ENCODE measurements at places on chromosomes 5 and 9. TPM values are rescaled to one million over a fixed set of nuclear protein-coding genes. Genes with fewer than 3 reads are reported as not detected.

GRCh38 chr5:111775224-111775623 lies 18.2 kb upstream of the NREP start:
- H3K36me3 ChIP-seq = no peaks in the 10 kb centered on the region
- H3K4me3 ChIP-seq = no peak overlapping the region
- H3K27ac ChIP-seq = no peak overlapping the region

- H3K36me3 ChIP-seq = peaks cover 9% of the 10 kb centered on the region
- no peak overlapping the region for H3K4me3 ChIP-seq
Observed at GRCh38 chr5:31383734-31384133, 148.2 kb downstream of the DROSHA start.

GRCh38 chr9:127148014-127148413 lies 25.6 kb upstream of the ANGPTL2 start:
- H3K27me3 ChIP-seq = no peaks in the 10 kb centered on the region
- no peak overlapping the region for H3K4me3 ChIP-seq
- no peak overlapping the region for H3K27ac ChIP-seq
- H3K36me3 ChIP-seq = no peaks in the 10 kb centered on the region
- H3K4me1 ChIP-seq = peaks cover 4% of the 10 kb centered on the region
- no peak for DNase-seq

- H3K4me1 ChIP-seq = no peaks in the 10 kb centered on the region
- DNase-seq = no peak
- H3K27ac ChIP-seq = no peak overlapping the region
- peaks cover 4% of the 10 kb centered on the region for H3K36me3 ChIP-seq
- peaks cover 7% of the 10 kb centered on the region for H3K27me3 ChIP-seq
Observed at GRCh38 chr5:55885359-55885758, 34.2 kb downstream of the IL31RA start.

DNA sequence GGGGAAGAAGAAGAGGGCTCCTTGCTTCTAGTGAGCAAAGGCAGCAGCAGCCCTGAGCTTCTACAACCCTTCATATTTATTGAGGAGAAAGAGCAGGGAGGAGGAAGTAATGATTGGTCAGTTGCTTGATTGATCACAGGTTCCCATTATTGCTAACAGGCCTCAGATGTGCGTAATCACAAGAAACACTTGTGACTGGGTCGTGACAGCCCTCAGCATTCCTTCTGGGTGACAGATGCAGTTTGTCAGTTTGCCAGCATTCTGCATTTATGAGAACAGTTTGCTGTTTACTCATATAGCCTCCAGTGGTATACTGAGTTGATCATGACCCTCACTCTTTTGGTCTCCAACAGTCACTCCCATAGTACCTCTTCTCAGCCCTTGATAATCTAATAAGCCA lies 111.5 kb upstream of the TNC start:
- H3K36me3 ChIP-seq = no peaks in the 10 kb centered on the region
- no peak overlapping the region for H3K27ac ChIP-seq
- H3K4me3 ChIP-seq = no peak overlapping the region
- H3K4me1 ChIP-seq = no peaks in the 10 kb centered on the region
- DNase-seq = no peak

- DNase-seq = no peak
- H3K4me1 ChIP-seq = peaks cover 37% of the 10 kb centered on the region
Observed at GRCh38 chr9:120891245-120891883, 14.4 kb upstream of the PHF19 start.

DNA sequence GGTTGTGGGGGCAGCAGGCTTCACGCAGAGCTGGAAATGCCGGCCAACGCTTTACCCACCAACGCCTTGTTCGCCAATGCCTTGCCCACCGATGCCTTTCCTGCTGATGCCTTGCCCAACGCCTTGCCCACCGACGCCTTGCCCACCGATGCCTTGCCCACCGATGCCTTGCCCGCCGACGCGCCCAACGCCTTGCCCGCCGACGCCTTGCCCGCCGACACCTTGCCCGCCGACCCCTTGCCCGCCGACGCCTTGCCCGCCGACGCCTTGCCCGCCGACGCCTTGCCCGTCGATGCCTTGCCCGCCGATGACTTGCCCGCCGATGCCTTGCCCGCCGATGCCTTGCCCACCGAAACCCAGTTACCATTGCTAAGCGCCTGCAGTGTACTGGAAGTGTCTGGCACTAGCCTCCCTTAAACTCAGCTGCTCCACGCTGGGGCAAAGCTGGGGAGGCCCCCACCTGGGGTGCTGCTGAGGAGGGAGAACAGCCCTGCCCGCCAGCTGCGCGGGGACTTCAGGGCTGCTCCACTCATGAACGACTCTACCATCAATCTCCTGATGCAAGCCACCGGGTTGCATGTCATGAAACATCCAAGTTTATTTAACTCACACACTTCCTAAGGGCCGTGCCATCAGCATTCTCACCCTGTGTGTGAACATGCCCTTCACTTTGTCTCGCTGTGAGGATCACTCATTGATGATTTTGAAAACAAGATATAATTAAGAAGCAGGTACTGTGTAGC lies 1.8 kb downstream of the SLC6A18 start:
- H3K4me1 ChIP-seq = peaks cover 9% of the 10 kb centered on the region
- no peaks in the 10 kb centered on the region for H3K36me3 ChIP-seq
- no peak for DNase-seq

DNA sequence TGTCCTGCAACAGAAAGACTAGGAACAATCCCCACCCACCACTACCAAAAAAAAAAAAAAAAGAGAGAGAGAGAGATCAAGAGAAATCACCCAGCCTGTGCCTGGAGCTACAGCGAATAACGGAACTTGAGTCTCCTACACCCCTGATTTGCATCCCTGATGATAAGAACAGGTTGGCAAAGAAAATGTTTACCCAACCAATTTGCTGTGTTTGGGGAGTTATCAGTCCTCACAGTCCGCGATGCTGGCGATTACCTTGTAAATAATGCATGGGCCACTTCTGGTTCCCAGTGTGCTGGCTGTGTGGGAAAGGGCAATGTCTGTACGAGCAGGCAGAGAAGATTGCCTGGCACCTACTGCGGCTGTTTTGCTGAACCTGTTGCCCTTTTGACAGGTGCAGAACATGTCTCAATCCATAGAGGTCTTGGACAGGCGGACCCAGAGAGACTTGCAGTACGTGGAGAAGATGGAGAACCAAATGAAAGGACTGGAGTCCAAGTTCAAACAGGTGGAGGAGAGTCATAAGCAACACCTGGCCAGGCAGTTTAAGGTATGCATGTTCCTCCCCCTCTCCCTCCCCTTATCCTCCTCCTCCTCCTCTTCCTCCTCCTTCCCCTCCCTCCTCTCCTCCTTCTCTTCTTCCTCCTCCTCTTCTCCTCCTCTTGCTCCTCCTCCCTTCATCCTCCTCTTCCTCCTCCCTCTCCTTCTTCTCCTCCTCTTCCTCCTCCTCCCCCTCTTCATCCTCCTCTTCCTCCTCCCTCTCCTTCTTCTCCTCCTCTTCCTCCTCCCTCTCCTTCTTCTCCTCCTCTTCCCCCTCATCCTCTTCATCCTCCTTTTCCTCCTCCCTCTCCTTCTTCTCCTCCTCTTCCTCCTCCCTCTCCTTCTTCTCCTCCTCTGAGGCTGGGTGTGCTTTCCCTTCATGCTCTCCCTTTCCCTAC lies 8.3 kb downstream of the OLFM1 start:
- H3K4me1 ChIP-seq = peaks cover 1% of the 10 kb centered on the region
- no peak overlapping the region for H3K4me3 ChIP-seq
- H3K27me3 ChIP-seq = peaks cover 79% of the 10 kb centered on the region
- no peak for DNase-seq
- no peaks in the 10 kb centered on the region for H3K36me3 ChIP-seq
- H3K27ac ChIP-seq = no peak overlapping the region

- DNase-seq = no peak
- no peak overlapping the region for H3K27ac ChIP-seq
- H3K36me3 ChIP-seq = no peaks in the 10 kb centered on the region
- H3K27me3 ChIP-seq = peaks cover 12% of the 10 kb centered on the region
- no peaks in the 10 kb centered on the region for H3K4me1 ChIP-seq
- H3K4me3 ChIP-seq = no peak overlapping the region
Observed at GRCh38 chr5:137233726-137234125, 265.4 kb downstream of the SPOCK1 start.

- no peaks in the 10 kb centered on the region for H3K36me3 ChIP-seq
- H3K27me3 ChIP-seq = peaks cover 4% of the 10 kb centered on the region
- no peak overlapping the region for H3K4me3 ChIP-seq
Observed at GRCh38 chr5:174284873-174285272, 239.4 kb downstream of the NSG2 start.

GRCh38 chr5:107884871-107885270 lies 214.1 kb upstream of the EFNA5 start:
- H3K4me3 ChIP-seq = no peak overlapping the region
- H3K36me3 ChIP-seq = peaks cover 7% of the 10 kb centered on the region
- H3K4me1 ChIP-seq = no peaks in the 10 kb centered on the region
- H3K27ac ChIP-seq = no peak overlapping the region

- no peaks in the 10 kb centered on the region for H3K27me3 ChIP-seq
- H3K36me3 ChIP-seq = no peaks in the 10 kb centered on the region
- peaks cover 3% of the 10 kb centered on the region for H3K4me1 ChIP-seq
- no peak overlapping the region for H3K27ac ChIP-seq
- no peak for DNase-seq
- H3K4me3 ChIP-seq = no peak overlapping the region
Observed at GRCh38 chr5:127563136-127563535, 45.7 kb downstream of the PRRC1 start.

DNA sequence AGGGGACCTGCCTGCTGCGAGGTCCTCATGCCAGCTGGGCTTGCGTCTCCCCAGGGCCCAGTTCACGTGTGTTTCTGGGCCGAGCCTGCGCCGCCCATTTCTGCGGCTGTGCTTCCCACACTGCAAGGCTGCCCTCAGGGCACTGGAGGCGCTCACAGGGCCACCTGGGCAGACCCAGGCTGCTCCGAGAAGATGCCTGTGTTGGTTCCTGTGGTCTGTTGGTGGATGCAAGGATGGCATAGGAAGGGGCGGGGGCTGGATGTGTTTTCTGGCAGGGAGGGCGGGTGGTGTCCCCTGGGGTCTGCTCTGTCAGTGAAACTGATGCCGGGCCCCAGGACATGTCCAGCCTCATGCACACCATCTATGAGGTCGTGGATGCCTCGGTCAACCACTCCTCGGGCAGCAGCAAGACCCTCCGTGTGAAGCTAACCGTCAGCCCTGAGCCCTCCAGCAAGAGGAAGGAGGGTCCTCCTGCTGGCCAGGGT lies 25.9 kb downstream of the NKD2 start:
- no peak overlapping the region for H3K27ac ChIP-seq
- peaks cover 18% of the 10 kb centered on the region for H3K27me3 ChIP-seq

DNA sequence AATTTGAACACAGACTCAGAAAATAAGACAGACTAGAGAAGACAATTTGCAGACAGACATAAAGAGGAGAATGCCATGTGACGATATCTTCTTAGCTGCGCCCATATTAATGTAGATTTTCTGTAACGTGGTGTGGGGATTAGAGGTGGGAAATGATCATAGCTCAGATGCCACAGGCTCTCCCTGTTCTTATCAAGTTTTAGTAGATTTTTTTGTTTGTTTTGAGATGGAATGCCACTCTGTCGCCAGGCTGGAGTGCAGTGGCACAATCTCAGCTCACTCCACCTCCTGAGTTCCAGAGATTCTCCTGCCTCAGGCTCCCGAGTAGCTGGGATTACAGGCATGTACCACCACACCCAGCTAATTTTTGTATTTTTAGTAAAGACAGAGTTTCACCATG lies 59.4 kb downstream of the VPS13A start:
- DNase-seq = no peak
- H3K4me3 ChIP-seq = no peak overlapping the region
- H3K27ac ChIP-seq = no peak overlapping the region
- H3K36me3 ChIP-seq = peaks cover 18% of the 10 kb centered on the region
- H3K27me3 ChIP-seq = no peaks in the 10 kb centered on the region

DNA sequence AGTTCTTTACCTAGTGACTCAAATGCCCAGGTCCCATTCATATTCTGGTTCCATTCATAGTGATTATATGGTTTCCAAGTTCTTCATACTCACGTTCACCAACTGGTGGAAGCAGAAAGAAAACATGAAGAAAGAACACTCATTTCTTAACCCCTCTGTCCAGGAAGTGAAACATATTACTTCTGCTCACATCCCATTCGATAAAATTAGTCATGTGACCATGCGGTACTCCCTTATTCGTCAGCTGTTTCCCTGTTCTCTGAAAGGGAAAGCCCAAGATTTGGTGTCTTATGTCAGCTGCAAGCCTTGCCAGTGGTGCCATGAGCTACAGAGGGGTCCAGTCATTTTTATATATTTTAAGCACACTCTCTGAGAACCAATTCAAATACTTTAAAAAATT lies 387.0 kb upstream of the DMAC1 start:
- no peak overlapping the region for H3K4me3 ChIP-seq
- no peak for DNase-seq
- peaks cover 5% of the 10 kb centered on the region for H3K36me3 ChIP-seq
- no peaks in the 10 kb centered on the region for H3K27me3 ChIP-seq
- H3K27ac ChIP-seq = no peak overlapping the region

GRCh38 chr9:116088396-116088795 lies 65.2 kb upstream of the PAPPA start:
- H3K27ac ChIP-seq = no peak overlapping the region
- no peaks in the 10 kb centered on the region for H3K36me3 ChIP-seq
- no peak overlapping the region for H3K4me3 ChIP-seq
- DNase-seq = no peak
- no peaks in the 10 kb centered on the region for H3K27me3 ChIP-seq

DNA sequence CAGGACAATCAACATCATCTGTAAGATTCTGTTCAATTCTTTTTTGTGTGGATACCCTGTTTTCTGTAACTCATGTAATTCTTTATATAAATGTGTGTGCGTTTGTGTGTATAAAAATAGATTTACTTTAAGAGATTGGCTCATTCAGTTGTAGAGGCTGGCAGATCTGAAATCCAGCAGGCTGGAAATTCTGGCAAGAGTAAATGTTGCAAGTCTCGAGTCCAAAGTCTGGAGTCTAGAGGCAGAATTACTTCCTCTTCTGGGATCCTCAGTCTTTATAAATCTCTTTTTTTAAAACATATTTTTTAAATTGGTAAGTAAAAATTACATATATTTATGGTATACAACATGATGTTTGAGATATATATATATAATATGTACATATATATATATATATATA lies 202.1 kb upstream of the TMEM161B start:
- H3K4me3 ChIP-seq = no peak overlapping the region
- H3K27me3 ChIP-seq = peaks cover 4% of the 10 kb centered on the region
- no peaks in the 10 kb centered on the region for H3K4me1 ChIP-seq
- H3K36me3 ChIP-seq = peaks cover 5% of the 10 kb centered on the region

- no peaks in the 10 kb centered on the region for H3K27me3 ChIP-seq
- H3K36me3 ChIP-seq = peaks cover 7% of the 10 kb centered on the region
- peaks cover 6% of the 10 kb centered on the region for H3K4me1 ChIP-seq
Observed at GRCh38 chr9:128396970-128397613, 23.6 kb upstream of the CERCAM start.

GRCh38 chr9:105038051-105038450 lies 110.1 kb upstream of the ABCA1 start:
- no peaks in the 10 kb centered on the region for H3K27me3 ChIP-seq
- H3K36me3 ChIP-seq = no peaks in the 10 kb centered on the region
- no peak overlapping the region for H3K27ac ChIP-seq
- H3K4me3 ChIP-seq = no peak overlapping the region
- DNase-seq = no peak

- no peaks in the 10 kb centered on the region for H3K4me1 ChIP-seq
- H3K27ac ChIP-seq = no peak overlapping the region
- H3K36me3 ChIP-seq = no peaks in the 10 kb centered on the region
- DNase-seq = no peak
- H3K4me3 ChIP-seq = no peak overlapping the region
- H3K27me3 ChIP-seq = no peaks in the 10 kb centered on the region
Observed at GRCh38 chr5:3564827-3565518, 30.7 kb upstream of the IRX1 start.

Gene LCNL1
- not detected for polyA plus RNA-seq

Gene QRFP
- polyA plus RNA-seq = 0.75 TPM

Gene FYB1
- polyA plus RNA-seq = 1.4 TPM

Gene FAM120AOS
- polyA plus RNA-seq = 55.9 TPM

Gene PCDHGA12
- polyA plus RNA-seq = not detected

Gene CLK4
- 37.6 TPM for polyA plus RNA-seq

Gene KDM4C
- 70.8 TPM for polyA plus RNA-seq

Gene UGT3A1
- not detected for polyA plus RNA-seq

Gene FAM170A
- polyA plus RNA-seq = not detected
